ENCODE measurements at places on chromosomes 16 and 17.

GRCh38 chr16:87706278-87707000, 59.3 kb downstream of the KLHDC4 start:
- H3K4me3 ChIP-seq: no peak overlapping the region
- DNase-seq: no peak
- no peaks in the 10 kb centered on the region for H3K4me1 ChIP-seq
- H3K36me3 ChIP-seq: no peaks in the 10 kb centered on the region

DNA sequence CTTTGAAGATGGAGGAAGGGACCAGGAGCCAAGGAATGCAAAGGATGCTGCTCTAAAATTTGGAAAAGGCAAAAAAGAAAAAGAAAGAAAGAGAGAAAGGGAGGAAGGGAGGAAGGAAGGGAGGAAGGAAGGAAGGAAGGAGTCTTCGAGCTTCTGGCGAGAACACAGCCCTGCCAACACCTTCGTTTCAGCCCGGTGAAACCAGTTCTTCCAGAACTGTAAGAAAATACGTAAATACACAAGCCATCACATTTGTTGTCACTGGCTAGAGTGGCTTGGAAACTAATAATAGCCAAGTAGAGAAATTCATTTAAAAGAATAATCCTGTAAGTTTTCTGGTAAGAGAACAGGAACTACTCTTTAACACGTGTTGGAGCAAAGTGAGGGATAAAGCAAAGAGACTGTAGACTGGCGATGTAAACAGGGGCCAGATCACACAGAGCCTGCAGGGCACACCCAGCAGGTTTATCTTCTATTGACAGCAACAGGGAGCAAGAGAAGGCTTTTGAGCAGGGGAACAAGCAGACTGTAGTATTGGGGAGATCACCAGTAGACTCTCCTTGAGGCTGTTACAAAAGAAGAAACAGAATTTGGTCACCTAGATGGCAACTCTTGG, 188.7 kb upstream of the MPHOSPH6 start:
- no peaks in the 10 kb centered on the region for H3K27me3 ChIP-seq
- no peak overlapping the region for H3K27ac ChIP-seq
- no peaks in the 10 kb centered on the region for H3K4me1 ChIP-seq
- H3K36me3 ChIP-seq: no peaks in the 10 kb centered on the region
- peak; percentile 61 for DNase-seq

DNA sequence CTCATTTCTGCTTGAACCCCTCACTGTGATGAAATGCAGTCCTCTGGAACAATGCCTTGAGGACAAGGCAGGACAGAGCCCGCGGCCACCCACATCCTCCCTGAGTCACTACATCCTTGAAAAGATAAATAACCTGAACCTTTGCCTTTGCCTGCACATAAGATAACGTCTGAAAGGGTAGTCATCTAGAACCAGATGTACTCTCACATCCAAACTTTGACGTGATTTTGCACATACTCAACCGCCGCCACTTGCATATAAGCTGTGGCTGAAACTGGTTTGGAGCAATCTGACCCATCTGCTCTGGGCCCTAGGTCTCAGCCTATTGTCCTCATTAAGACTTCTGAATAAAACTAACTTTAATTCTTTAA, 252.1 kb downstream of the PHKB start:
- H3K4me1 ChIP-seq: no peaks in the 10 kb centered on the region
- no peak overlapping the region for H3K27ac ChIP-seq
- no peak overlapping the region for H3K4me3 ChIP-seq
- no peaks in the 10 kb centered on the region for H3K36me3 ChIP-seq
- DNase-seq: no peak

- no peaks in the 10 kb centered on the region for H3K36me3 ChIP-seq
- H3K27ac ChIP-seq: no peak overlapping the region
- no peak overlapping the region for H3K4me3 ChIP-seq
Measured at GRCh38 chr16:83164816-83165215, 538.0 kb downstream of the CDH13 start.

- H3K36me3 ChIP-seq: no peaks in the 10 kb centered on the region
- H3K4me1 ChIP-seq: peaks cover 42% of the 10 kb centered on the region
- H3K27ac ChIP-seq: peak overlapping the region; percentile 92
- peaks cover 11% of the 10 kb centered on the region for H3K27me3 ChIP-seq
- H3K4me3 ChIP-seq: peak overlapping the region; percentile 96
Measured at GRCh38 chr17:79838522-79839274, 542 bp downstream of the CBX4 start.
